Fibroblast of lung (primary cell): ENCODE measurements at places on chromosomes 11 and 22. TPM values are rescaled to one million over a fixed set of nuclear protein-coding genes. Genes with fewer than 3 reads are reported as not detected.

Gene ARHGEF17
- 28.2 and 42.8 TPM in 2 replicates for total RNA-seq

Gene SGSM1
- total RNA-seq: under 0.01 TPM in 1 of 2 replicates, not detected in the other

Gene EIF3M
- 138 and 240 TPM in 2 replicates for total RNA-seq

GRCh38 chr11:86418917-86419316 lies 44.2 kb downstream of the CCDC81 start:
- DNase-seq: no peak

DNA sequence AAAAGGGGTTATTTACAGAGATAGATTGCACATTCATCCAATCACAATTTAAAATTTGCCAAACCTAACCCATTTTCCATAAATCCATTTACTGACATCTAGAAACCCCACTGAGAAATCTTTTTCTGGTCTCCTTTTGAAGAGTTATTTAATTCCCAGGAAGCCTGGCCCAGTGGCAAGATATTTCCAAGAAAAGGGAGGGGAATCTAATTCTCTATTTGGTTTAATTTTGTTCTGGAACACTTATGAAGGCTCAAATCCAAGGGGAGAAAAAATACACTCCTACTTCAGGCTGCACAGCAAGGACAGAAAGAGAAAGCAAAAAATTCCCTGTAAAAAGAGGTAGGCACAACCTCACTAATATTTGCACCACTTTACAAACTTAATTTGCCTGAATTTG lies 88.2 kb upstream of the LDLRAD3 start:
- DNase-seq: no peak

DNA sequence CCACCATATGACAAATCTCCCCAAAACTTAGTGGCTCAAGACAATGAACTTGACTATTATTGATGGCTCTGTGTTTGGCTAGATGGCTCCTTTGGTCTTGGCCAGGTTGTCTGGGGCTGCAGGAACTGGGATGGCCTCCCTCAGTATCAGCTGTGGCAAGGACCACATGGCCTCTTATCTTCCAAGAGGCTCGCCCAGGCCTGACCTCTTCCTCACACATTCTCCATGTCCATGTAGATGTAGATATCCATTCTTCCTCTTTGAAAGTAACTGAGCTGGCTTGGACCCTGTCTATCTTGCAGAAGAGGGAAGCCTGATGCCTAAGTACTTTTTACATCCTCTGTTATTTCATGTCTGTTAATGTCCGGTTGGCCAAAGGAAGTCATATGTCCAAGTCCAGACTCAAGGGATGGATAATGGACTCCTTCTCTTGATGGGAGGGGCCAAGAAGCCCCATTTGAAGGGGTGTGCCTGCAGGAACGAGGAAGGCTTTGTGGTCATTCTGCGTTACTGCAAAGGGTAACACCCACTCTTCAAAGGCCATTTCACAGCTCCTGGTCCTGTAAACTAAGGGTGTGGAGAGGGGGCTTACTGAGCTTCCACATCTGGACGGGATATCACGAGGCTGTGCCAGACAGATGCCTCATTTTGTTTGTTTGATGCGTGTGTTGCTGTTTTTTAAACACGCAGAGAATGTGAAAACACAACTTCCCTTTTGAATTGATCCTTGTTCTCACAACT lies 87.1 kb downstream of the GRIK4 start:
- DNase-seq: no peak

GRCh38 chr22:43926349-43926710 lies 2.7 kb downstream of the PNPLA3 start:
- DNase-seq: peak; percentile 42

- no peak for DNase-seq
Measured at GRCh38 chr22:37064553-37064952, 13.0 kb downstream of the KCTD17 start.

DNA sequence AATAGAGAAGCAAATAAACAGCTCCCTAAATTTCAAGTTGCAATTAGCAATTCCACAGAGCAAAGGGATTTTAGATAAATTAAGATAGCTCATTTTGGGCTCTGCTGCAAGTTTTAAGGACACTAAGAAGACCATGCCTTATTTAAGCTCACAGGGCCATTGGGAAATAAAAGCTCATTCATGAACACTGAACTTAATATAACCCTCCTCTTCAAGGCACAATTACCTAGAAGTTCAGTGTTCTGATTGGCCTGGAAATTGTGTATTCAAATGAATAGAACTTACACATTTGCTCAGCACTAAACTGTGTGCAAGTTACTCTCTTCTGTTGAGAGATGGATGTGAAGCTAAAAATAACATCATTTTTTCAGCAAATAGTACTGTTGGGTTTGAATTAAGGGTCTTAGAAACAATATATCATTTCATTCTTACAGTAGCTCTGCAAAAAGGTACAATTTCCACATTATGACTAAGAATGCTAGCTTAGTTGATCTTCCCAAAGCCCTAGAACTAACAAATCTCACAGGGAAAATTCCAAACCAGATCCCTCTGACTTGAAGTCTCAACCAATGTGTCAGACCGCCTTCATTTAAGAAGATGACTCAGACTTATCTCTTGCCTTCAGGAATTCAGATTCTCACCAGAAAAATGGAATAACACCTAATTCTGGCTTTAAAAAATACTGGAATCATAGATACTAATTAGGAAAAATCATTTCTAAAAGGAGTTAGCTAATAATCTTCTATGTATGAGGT lies 87.4 kb upstream of the LRRC55 start:
- peak; percentile 45 for DNase-seq
